ENCODE measurements at places on chromosomes 13 and 19.

- DNase-seq = no peak
Observed at GRCh38 chr13:110521946-110522345, 39.6 kb downstream of the RAB20 start.

GRCh38 chr13:53513226-53513625 lies 484.6 kb downstream of the OLFM4 start:
- no peak for DNase-seq

GRCh38 chr19:30799865-30800755 lies 427.9 kb downstream of the ZNF536 start:
- DNase-seq = peak; percentile 43

GRCh38 chr13:109836629-109837607 lies 50.5 kb upstream of the IRS2 start:
- no peak for DNase-seq

GRCh38 chr19:49421039-49421877 lies 2.0 kb downstream of the PTH2 start:
- peak; percentile 78 for DNase-seq

- DNase-seq = no peak
Observed at GRCh38 chr19:3760871-3761361, 576 bp downstream of the APBA3 start.

DNA sequence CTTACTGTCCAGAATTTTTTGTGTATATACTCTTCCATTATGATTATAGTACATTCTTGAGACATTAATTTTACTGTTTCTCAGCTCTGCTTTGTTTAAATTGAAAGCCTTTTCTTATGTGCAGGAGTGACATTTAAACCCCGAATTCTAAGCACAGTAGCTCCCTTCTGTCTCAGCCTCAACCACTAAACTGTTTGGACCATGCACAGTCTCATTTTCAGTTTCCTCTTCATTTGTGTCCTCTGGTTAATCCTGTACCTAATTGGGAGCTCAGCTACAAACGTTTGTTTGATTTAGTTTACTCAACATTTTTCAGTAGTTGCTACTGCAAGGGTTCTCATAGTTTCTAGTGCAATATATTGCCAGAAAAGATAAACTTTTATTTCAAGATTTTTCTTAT lies 206.3 kb downstream of the SLITRK5 start:
- no peak for DNase-seq

GRCh38 chr19:16561382-16561781 lies 10.8 kb downstream of the SLC35E1 start:
- DNase-seq = no peak

- DNase-seq = no peak
Observed at GRCh38 chr13:33096886-33097605, 80.8 kb downstream of the KL start.
